ENCODE measurements at places on chromosomes 12 and 14.
A peak's percentile ranks its signal among the peaks of the same experiment; 100 is the strongest.

GRCh38 chr14:85487215-85487614 is 42.7 kb upstream of the FLRT2 start:
- H3K4me1 ChIP-seq, result no peaks in the 10 kb centered on the region
- DNase-seq, result no peak
- H3K36me3 ChIP-seq, result no peaks in the 10 kb centered on the region
- H3K4me3 ChIP-seq, result no peak overlapping the region
- no peak overlapping the region for H3K27ac ChIP-seq

GRCh38 chr12:92938018-92938417 is 8.9 kb upstream of the EEA1 start:
- H3K4me1 ChIP-seq, result peaks cover 9% of the 10 kb centered on the region
- H3K27ac ChIP-seq, result no peak overlapping the region
- no peak overlapping the region for H3K4me3 ChIP-seq
- H3K36me3 ChIP-seq, result no peaks in the 10 kb centered on the region
- no peaks in the 10 kb centered on the region for H3K27me3 ChIP-seq

DNA sequence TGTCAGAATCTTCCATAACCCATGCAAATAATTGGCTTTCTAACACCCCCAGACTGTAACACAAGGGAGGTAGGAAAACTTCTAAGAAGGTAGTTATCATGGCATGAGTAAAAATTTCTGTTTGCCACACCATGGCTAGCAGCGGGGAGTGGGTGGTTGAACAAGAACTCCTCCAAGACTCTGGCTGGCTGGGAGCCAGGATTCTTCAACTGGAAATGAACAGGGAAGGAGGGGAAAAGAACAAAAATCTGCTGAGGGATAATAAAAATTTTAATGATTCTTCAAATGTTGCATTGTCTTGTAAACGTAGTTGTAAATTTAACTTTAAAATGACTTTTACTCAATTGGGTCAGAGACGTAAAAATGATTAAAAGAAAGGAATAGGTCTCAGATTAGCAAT is 78.9 kb downstream of the AKAP6 start:
- H3K36me3 ChIP-seq, result no peaks in the 10 kb centered on the region
- no peak overlapping the region for H3K27ac ChIP-seq
- H3K27me3 ChIP-seq, result no peaks in the 10 kb centered on the region
- peak; percentile 38 for DNase-seq
- H3K4me3 ChIP-seq, result no peak overlapping the region
- peaks cover 6% of the 10 kb centered on the region for H3K4me1 ChIP-seq

DNA sequence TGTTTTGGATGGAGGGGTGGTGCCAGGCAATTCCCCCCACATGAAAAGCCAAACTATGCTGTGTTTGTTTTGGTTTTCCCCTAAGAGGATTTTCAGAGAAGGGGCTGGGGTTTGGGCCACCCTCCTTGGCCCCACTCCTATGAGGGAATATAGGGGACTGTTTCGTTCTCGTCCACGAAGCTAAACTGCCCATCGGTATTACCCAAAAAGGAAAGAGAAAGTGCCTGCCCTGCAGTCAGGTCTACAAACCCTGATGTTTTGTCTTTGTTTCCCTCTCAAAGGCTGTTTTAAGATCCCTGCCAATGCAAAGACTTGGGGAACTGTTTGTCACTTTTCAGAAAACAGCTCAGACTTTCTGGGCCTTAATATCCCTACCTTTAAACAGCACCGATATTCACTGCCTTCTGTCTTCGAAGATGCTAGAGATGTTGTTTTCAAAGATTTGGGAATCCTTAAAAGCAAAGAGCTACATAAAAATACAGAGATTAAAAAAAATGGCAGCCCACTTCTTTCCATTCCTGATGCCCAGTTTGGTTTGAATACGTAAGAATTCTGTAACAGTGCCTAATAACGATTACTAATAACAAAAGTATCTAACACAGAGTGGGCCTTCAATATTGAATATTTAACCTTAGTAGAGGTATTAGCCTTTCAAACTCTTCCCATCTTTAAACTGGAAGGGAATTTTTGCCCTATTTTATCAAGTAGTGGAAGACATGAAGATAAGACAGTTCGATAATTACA is 518.4 kb downstream of the MED13L start:
- DNase-seq, result no peak
- H3K27ac ChIP-seq, result no peak overlapping the region
- no peak overlapping the region for H3K4me3 ChIP-seq
- peaks cover 69% of the 10 kb centered on the region for H3K27me3 ChIP-seq

DNA sequence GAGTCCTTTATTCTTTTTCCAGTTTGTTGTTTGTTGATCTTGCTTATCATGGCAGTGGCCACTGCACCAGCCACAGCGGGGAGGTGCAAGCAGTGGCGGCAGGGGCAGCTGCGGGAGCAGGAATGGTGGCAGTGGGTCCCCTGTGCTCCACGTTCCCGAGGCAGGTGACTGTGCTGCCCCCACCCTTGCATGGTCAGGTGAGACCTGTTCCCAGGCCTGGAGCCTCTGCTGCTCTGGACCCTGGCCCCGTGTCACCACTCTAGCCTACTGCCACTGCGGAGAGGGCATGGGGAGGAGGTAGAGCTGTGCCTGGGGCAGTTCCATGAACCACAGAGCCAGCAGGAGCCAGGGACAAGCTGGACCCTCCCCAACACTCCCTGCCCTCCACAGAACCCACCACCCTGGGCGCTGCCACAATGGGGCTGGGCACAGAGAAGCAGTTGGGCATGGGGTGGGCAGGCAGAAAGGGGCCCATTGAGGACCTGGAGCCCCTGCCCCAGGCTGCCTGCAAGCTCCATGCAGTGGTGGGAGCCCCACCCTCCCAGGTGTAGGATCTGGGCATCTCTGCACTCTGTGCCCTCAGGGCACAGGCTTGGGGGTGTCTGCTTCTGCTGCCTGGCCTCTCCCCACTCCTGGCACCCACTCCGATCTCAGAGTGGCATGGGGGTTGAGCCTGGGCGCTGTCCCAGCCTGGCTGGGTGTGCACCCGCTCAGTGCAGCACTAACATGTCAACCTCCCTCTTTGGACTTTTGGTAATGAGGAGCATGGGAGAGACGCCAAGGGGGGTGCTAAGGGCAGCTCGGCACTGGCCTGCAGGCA is 23.1 kb upstream of the WDR20 start:
- no peaks in the 10 kb centered on the region for H3K27me3 ChIP-seq
- H3K4me1 ChIP-seq, result no peaks in the 10 kb centered on the region
- no peak overlapping the region for H3K27ac ChIP-seq
- H3K4me3 ChIP-seq, result no peak overlapping the region
- no peaks in the 10 kb centered on the region for H3K36me3 ChIP-seq
- DNase-seq, result no peak

DNA sequence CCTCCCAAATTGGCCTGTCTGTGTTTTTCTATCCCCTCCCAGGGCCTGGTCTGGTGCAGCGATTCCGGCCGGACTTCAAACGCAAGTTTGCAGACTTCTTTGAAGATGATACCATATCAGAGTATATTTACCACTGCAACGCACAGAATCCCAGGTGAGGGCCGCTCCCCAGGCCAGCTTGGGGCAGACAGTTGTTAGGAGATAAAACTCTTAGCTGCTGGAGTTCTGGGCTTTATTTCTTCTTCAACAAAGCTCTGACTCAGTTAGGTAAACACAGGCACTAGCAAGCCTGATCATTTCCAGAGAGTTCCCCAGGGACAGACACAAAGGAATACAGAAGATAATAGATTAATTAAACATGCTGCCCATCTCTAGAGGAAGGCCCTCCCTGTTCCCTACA is 8.3 kb downstream of the ABHD4 start:
- DNase-seq, result no peak
- H3K4me3 ChIP-seq, result no peak overlapping the region
- no peaks in the 10 kb centered on the region for H3K27me3 ChIP-seq

DNA sequence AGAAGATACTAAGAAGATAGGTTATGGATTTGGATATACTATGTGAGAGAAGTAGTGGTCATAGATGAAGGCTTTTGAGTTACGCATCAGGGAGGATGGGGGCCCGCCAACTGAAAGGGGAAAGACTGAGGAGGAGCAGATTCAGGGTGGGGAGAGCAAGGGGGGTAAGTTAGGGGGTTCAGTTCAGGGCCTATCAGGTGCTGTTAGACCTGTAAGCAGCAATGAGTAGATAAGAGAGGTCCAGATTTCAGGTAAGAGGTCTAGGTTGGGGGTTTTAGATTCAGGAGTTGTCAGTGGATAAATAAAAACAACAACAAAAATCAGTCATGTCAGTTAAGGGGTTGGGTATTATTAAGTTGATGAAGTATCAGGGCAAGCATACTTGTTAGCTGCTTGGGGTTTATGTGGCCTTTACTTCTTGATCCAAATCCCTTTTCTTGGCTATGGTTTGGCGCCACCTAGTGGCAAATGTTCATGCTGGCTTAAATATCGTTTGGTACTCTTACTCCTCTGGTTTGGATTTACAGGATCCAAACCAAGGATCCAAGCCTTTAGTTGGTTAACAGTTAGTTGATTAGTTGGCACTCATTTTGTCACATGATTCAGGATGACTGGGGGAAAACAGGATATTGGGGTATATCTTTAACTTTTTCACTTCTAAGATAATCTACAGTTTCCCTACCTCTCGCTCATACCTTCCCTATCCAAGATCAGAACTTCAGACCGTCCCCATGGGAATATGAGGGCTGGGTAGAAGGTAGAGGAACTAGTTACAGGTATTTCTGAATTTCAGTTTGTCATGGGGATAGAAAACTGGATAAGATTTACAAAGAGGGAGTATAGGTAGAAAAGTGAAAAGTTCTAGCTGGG is 65.1 kb downstream of the PCNX1 start:
- H3K27me3 ChIP-seq, result no peaks in the 10 kb centered on the region
- no peak overlapping the region for H3K4me3 ChIP-seq

DNA sequence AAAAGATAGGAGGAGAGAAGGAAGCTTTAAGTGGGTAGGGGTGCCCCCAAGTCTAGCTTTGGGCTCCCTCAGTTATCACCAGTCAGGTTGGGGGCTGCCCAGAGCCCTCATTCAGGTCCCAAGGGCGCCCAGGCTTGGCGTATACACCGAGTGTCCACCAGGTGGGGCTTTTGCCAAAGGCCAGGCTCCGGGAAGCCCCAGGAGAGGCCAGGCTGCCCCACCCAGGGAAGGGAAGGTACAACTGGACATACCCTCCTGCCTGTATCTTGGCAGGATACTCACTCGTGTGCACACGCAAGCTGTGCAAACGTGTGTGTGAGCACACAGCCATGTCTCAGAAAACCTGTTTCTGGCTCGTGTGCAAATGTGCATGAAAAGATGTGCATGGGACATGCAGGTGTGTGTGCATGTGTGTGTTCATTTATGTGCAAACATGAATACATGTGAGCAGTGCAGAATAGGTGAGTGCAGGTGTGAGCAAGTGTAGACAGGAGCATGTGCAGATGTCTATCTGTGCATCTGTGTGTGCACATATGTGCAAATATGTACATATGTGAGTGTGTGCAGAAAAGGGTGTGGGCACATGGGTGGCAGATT is 103.9 kb upstream of the MYL2 start:
- no peaks in the 10 kb centered on the region for H3K4me1 ChIP-seq
- H3K4me3 ChIP-seq, result no peak overlapping the region

GRCh38 chr14:102590667-102591099 is 1.8 kb upstream of the RCOR1 start:
- peaks cover 18% of the 10 kb centered on the region for H3K36me3 ChIP-seq
- no peaks in the 10 kb centered on the region for H3K27me3 ChIP-seq
- peak overlapping the region; percentile 85 for H3K27ac ChIP-seq
- H3K4me3 ChIP-seq, result peak overlapping the region; percentile 85
- peaks cover 31% of the 10 kb centered on the region for H3K4me1 ChIP-seq

GRCh38 chr12:62522984-62523383 is 56.4 kb downstream of the MON2 start:
- H3K27ac ChIP-seq, result peak overlapping the region; percentile 32
- H3K4me3 ChIP-seq, result no peak overlapping the region
- H3K27me3 ChIP-seq, result no peaks in the 10 kb centered on the region

DNA sequence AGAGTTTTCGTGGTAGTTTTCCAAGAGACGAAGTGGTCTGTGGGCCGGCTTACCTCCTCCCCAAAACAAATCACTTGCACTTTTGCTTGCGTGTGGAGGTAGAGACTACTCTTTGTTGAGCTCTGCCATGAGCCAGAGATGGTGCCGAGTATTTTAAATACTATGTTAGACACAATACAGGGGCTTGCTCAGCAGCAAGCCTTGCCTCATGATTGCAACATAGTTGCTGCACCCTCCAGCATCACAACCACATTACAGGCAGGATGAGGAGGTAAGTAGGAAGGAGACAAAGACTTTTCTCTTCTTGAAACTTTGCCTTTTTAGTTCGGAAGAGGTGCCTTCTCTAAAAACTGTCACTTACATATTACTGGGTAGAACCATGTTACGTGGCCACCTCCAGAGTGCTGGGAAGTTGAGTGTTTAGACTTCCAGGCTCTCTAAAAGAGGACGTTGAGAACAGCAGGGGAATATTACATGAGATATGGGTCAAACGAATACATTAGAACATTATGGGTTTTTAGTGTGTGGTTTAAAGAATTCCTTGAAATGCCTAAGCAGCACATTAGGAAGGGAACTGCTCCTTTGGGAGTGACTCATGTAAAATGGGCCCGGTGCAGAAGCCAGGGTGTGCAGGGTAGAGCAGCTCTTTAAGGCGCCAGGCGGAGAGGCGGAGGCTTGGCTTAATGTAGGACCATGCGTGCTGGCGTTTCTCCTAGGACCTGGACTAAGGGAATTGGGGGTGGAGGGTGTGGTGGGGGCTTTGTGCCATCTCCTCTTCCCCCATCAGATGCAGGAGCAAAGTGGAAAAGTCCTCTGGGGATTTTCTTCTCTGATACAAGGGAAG is 110.6 kb upstream of the PRMT8 start:
- H3K27me3 ChIP-seq, result no peaks in the 10 kb centered on the region
- no peak overlapping the region for H3K4me3 ChIP-seq
- peaks cover 7% of the 10 kb centered on the region for H3K4me1 ChIP-seq
- no peaks in the 10 kb centered on the region for H3K36me3 ChIP-seq
- H3K27ac ChIP-seq, result no peak overlapping the region

DNA sequence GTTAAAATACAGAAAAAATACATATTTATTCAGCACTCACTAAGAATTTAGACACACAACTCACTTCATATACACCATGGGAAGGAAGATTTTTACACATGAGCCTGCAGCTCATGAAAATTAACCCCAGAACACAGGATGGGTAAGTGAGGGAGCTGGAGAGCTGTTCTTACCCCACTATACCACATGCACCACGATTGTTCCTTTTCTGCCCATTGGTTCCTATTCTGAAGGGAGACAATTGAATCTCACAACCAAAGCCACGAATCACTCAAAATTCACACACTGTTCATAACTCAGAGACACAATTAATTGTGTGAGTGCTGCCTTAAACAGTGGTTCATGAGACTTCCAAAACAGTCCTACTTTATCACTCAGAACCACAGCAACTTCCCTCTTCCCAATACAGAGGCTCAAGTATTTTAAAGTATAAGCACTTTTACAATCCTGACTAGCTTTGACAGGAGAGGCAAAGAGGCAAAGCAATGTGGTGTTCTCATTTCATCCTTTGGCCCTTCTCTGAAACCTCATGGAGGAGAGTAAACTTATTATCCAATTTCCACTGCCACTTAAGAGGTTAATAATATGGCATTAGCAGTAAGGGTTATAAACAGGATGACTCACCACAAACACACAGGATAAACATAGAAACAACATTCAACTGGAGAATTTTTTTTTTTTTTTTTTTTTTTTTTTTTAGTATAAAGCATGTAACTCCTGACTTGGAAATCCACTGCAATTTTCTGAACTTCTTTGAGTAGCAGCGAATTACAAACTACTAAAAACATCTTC is 59.5 kb downstream of the ITPR2 start:
- H3K27ac ChIP-seq, result no peak overlapping the region
- H3K4me3 ChIP-seq, result no peak overlapping the region
- H3K36me3 ChIP-seq, result no peaks in the 10 kb centered on the region
- peaks cover 6% of the 10 kb centered on the region for H3K4me1 ChIP-seq
- DNase-seq, result no peak
- no peaks in the 10 kb centered on the region for H3K27me3 ChIP-seq

- no peaks in the 10 kb centered on the region for H3K27me3 ChIP-seq
- no peaks in the 10 kb centered on the region for H3K36me3 ChIP-seq
- DNase-seq, result peak; percentile 61
Measured at GRCh38 chr12:76586764-76587395, 27.3 kb upstream of the OSBPL8 start.

Data from MCF 10A (cell line).